ENCODE measurements at places on chromosomes 6 and 20. TPM values are rescaled to one million over a fixed set of nuclear protein-coding genes. Genes with fewer than 3 reads are reported as not detected.

DNA sequence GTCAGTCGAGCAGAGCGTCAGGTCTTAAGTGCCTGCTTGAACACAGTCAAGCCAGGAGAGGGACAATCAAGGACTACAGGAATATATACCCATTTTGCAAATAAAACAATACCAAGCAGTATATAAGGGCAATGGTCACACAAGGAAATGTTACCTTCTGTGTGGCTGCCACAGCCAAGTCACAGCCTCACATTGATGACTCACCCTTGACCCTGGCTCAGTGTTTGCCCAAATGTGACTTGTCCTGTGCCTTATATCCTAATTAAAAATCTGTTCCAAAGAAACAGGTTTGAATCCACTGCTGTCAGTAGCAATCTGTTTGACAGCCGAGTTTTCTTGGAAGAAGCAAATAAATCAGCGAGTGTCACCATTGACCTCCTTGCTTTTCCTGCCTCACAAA, 34.3 kb downstream of the C6orf89 start:
- DNase-seq = no peak

GSTA2 gene
- not detected for total RNA-seq

DNA sequence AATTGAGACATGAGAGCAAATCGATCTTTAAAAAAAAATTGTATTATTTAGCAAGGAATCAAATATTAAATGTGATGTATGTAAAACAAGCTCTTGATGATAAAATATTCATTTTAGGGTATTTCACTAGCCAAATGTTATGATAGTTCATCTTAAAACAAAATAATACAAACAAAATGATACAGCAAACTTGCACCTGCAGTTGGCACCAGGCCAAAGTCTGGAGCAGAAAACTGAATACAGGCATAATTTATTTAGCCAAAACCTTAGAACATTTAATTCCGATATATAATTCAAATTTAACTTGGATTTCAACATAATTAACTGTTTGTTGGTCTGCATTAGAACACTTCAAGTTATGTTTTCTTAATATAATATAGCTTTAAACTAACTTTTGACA, 60.9 kb downstream of the EPHA7 start:
- DNase-seq = no peak

- DNase-seq = peak; percentile 96
Measured at GRCh38 chr6:27545271-27546046, 72.6 kb upstream of the ZNF184 start.

GRCh38 chr6:75268121-75268987, 16.2 kb downstream of the TMEM30A start:
- no peak for DNase-seq

GRCh38 chr6:167974640-167975344, 22.7 kb upstream of the KIF25 start:
- DNase-seq = no peak

GRCh38 chr6:90266905-90267621, 29.6 kb downstream of the BACH2 start:
- no peak for DNase-seq

DNA sequence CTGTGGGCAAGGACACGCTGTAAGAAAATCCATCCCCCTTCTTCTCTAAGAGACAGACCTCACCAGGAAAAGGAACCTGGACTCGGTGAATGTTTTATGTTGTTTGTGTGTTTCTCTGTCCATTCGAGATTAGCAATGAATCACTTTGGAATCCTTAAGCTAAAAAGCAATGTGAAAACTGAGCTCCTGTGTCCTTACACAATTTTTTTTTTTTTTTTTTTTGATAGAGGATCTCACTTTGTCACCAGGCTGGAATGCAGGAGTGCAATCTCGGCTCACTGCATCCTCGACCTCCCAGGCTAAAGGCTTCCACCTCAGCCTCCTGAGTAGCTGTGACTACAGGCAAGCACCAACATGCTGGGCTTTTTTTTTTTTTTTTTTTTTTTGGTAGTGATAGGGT, 32.1 kb downstream of the BFSP1 start:
- DNase-seq = no peak

ACTL10 gene
- 3.5 TPM for total RNA-seq

GRCh38 chr6:56938649-56939191, 16.2 kb upstream of the BEND6 start:
- DNase-seq = peak; percentile 90

- no peak for DNase-seq
Measured at GRCh38 chr6:45813943-45814342, 201.7 kb downstream of the CLIC5 start.

DNA sequence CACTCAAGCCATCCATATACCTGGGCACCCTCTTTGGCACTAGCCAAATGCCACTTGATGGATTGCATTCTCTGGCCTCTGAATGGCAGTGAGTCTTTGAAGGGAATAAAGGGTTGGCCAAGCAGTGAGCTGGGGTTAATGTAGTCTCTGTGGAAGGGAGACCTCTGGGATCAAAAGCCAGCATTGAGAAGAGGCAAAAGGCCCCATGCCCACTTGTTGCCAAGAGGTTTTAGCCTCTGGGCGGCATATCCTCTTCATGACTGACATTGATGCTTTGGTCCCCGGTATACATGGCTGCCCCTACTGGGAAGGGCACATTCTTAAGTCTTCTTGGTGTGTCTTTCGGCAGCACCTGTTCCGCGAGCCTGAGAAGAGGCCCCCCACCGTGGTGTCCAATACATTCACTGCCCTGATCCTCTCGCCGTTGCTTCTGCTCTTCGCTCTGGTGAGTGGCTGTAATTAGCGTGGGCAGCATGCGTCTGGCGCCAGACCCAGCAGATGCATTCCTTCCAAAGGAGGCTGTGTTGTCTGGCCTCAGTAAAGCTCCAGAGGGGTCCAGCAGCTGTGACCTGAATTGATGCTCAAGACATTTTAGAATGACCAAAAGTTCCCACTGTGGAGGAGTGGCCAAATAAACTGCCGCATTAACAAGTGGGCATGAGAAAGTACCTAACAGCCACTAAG, 29.5 kb downstream of the GHRH start:
- no peak for DNase-seq

SRSF6 gene
- total RNA-seq = 16.3 TPM

RAMACL gene
- total RNA-seq = 0.13 TPM

DNA sequence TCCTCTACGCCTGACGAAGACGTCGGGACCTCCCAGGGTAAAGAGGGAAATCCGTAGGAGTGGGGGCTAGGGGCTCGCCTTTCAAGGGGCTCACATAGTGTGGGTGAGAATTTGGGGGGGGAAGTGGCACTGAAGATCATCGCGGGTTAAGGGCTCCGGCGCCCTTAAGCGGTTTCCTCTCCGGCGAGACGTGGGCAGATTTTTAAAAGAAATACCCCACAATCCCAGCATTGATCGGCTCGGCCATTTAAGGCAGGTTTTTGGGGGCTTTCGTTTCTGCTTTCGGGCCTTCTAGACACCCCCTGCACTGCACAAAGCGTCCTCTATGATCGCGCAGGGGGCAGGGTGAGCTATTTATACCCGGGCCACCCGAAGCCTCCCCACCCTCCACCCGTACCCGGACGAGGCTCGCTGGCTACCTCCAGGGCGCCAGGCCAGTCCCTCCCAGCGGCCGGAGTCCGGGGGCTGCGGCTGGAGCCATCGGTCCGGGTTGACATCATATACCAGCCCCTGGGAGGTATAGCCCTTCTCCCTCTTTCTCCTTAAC, 1.2 kb downstream of the NKX2-2 start:
- peak; percentile 45 for DNase-seq
